ENCODE measurements at places on chromosomes 1 and 21.

- DNase-seq = no peak
These were observed 330.2 kb downstream of the PTBP2 start for GRCh38 chr1:97051823-97052222.

DNA sequence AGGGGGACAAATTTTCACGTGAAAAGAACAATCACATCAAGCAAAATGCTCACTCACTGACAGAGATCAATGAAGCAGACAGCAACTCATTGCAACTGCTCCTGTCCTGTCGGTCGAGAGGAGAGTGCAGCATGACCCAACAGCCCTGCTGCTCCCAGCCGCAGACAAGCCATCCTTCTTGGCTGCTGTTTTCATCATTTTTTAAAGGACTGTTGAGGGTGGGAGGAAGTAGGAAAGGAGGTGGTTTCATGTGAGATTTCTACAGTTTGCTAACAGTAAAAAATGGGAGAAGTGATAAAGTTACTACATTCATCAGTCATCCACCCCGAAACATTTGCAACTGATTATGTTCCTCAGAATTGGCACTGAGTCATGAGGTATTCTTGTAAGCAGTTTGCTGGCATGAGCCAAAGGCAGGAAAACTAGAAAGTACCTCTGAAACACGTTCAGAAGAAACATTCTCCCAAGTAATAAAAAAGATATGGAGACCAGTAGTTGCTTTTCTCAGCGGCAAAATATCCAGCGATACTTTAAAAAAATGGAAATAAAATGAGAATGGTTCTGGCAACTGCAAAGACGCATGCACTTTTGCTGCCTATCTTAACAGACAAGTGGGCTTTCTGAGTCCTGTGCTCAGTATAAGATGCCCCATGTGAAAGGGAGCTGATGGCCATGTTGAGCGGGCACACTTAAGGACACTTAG lies 72.0 kb upstream of the CLDN14 start:
- DNase-seq = no peak

DNA sequence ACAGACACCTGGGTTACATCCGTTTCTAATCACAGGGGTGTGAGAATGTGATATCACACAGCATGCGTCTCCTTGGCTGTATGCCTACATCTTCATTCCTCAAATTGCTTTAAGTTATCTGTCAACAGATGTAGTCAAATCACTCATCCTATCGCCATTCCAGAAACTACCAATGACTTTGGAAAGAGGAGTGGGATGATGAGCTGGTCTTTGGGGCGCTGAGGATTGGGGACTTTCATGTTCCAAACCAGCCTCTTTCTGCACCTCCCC lies 104.8 kb downstream of the NAV1 start:
- no peak for DNase-seq

GRCh38 chr1:226417830-226418546 lies 10.1 kb upstream of the PARP1 start:
- DNase-seq = no peak

DNA sequence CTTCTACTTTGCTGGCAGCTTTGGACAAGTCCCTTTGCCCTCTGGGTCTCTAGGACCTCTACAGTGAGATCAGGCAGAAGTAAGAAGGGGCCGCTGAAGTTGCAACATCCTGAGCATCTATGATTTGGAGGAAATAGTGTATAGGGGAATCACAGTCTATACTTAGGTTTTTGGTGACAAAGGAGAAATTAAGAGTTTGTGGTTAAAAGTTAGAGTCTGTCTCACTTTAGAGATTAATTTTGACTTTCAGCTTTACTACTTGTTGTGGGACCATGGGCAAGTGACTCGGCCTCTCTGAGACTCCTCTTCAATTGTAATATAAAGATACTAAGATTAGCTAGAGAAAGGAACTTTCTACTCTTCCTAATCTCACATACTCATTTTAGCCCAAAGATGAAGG lies 33.1 kb upstream of the LMX1A start:
- DNase-seq = no peak

GRCh38 chr1:8866792-8867415 lies 11.6 kb downstream of the ENO1 start:
- no peak for DNase-seq

GRCh38 chr21:36463991-36464390 lies 15.9 kb downstream of the CLDN14 start:
- no peak for DNase-seq

DNA sequence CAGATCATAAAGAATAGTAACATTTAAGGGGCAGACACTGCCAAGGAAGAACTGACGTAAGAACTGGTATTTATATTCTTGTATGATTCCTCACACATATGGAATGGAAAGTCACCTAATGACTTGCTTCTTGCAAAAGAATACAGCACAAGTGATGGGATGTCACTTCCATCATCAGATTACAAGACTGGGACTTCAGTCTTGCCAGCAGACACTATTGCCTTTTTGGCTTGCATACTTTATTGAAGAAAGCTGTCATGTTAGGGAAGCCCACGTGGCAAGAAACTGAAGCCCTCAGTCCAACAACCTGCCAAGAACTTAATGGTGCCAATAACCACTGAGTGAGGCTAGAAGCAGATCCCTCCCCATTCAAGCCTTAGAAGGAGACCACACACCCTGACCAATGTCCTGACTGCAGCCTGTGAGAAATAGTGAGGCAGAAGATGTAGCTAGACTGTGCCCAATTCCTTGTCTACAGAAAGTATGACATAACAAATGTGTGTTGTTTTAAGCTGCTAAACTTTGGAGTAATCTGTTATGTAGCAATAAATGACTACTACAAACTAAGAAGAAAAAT lies 12.0 kb downstream of the EGLN1 start:
- DNase-seq = no peak

- no peak for DNase-seq
These were observed 258.0 kb upstream of the FMN2 start for GRCh38 chr1:239833723-239834122.

DNA sequence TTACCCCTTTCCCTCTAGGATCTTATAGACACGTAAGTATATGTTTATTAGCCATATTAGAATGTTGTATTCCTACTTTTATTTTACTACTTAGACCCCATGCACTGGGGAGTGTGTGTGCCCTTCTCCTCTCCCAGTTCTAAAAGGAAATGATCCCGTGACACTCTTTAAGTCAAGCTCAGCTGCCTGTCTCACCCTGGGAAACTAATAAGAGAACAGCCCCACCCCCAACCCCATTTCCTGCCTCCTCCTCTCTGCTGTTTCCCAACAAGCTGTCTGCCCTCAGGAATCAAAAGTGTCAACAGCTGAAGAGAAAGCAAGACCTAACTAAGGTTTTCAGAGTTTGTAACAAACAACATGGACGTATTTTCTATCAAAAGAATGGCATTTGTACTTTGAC lies 92.6 kb upstream of the VAV3 start:
- DNase-seq = no peak

DNA sequence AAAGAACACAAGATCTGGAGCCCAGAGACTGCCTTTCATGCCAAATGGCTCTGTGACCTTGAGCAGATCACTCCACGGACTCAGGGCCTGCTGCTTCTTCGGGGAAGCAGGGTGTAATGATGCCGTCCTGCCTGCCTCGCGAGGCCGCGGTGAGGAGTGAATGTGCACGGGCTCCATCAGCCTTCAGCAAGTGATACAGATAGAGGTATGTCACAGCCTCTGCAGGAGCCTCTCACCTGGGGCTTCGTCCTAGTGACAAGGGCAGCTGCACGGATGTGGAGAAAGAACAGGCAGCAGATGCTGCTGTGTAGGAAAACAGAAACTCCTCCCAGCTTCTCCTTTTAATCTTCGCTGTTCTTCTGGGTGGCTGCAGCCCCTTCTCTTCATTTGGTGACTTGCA lies 127.5 kb downstream of the KCNN3 start:
- no peak for DNase-seq

DNA sequence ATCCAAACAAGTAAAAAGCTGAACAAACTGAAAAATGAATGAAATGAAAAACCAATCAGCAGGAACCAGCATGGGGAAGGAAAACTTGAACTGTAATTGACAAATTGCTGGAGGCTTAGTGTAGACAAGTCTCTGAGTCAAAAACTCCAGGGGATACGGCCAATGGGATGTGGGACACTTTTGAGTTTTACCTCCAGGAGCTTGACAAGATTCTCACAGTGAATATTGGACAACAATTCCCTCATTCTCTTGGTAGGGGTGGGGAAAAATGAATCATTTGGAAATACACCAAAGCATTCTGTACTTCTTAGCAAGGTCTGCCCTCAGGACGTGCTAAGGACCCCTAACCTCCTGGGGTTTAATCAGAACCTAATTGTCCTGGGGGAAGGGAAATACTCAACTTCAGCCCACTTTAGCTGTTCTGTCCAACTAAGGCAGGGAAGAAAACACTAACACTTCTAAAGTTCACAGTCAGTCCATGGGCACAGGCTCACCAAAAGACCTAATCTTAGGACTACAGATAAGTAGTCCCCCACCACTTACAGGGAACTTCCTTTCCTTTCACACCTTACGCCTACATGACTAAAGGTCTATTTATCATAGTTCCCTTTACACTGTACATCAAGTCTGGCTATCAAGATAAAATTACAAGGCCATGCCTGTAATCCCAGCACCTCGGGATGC lies 60.7 kb upstream of the CDC42BPA start:
- DNase-seq = no peak

DNA sequence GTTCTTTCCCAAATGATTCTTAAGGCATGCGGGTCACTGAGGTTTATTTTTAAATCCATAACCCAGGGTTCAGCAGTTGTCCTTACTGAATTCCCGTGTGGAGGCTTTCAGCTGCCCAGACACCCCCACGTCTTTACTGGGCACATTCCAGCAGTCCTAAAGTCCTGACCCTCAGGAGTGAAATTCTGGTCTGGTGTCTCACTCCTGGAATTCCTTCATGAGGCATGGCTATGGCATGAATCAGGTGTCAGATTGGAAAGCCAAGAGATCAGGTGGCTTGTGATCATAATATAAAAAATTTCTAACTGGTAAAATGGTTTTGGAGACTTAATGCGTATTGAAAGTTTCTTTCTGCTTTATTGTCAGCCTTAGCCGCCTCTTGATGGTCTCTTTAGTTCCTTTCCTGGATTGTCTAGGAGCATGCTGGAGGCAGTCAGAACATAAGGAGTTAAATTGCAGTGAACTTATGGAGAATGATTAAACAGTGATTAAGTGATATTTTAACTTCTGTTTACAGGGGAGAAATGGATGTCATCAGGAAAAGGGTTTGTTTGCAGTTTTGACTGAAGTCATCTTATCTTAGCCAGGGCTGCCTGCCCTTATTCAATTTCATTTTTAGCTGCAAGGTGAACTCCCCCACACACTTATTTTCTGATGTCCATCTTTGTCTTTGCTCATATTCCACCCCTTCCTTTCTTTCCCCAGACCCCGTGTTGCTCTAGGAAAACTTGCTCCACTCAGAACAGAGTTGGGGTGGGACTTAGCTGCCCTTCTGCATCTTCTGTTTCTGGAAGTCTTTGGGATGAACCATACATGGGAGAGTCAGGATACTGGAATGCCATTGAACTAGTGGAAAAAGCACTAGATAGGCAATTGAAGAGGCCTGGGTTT lies 25.7 kb upstream of the MACF1 start:
- no peak for DNase-seq

- DNase-seq = peak; percentile 49
These were observed 5.7 kb upstream of the CCT8 start for GRCh38 chr21:29078869-29079767.

DNA sequence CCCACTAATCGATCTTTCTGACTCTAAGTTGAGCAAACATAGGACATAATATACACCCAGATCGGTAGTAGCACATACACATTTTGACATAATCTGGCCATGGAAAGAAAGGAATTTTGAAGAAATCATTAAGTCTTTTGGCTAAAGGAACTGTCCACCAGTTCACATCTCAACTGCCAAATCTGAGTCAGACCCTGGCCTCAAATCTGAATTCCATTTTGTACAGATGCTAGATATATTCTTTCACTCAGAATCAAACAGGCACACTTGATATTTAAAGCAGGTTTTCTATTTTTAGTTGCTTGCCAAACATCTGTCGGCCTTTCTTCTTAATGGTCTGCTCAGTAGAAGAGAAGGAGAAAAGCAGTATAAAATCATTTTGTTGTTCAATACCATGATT lies 281.8 kb downstream of the BARHL2 start:
- DNase-seq = no peak

- DNase-seq = peak; percentile 62
These were observed 708 bp downstream of the PRDM2 start for GRCh38 chr1:13700521-13701270.

DNA sequence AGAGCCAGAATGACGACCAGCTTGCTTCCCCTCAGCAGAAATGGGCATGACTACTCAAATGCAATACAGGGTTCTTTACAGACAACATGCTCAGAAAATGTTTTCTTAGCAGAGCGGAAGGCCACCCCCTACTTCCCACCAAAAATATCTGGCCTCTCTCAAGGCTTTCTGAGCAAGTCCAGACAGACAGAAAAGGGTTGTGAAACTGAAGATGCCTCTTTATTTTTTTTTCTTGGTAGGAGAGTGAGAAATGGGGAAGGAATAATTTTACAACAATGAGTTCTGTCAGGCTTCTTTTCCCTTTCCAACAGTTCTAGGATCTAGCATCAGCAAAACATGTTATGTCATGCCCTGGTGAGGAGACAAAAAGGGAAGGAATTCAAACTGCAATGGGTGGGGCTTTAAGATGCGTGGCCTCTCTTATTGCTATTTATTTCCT lies 172.0 kb upstream of the CAMK1G start:
- DNase-seq = no peak

DNA sequence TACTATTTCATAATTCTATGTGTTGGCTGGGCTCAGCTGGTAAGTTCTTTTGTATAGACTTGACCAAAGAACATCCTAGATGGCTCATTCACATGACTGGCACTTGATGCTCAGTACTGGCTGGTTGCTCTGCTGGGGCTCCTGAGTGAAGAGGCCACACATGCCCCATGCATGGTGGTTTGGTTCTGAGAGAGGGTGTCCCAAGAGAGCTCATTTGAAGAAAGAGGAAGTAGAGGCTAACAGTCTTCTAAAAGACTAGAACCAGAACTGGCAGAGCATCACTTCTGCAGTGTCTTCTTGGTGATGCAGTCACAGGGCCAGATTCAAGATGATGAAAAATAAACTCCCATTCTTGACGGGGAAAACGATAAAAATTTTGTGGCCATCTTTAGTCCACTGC lies 5.2 kb upstream of the BACH1 start:
- DNase-seq = no peak

GRCh38 chr1:226946841-226947240 lies 6.7 kb downstream of the COQ8A start:
- DNase-seq = no peak

DNA sequence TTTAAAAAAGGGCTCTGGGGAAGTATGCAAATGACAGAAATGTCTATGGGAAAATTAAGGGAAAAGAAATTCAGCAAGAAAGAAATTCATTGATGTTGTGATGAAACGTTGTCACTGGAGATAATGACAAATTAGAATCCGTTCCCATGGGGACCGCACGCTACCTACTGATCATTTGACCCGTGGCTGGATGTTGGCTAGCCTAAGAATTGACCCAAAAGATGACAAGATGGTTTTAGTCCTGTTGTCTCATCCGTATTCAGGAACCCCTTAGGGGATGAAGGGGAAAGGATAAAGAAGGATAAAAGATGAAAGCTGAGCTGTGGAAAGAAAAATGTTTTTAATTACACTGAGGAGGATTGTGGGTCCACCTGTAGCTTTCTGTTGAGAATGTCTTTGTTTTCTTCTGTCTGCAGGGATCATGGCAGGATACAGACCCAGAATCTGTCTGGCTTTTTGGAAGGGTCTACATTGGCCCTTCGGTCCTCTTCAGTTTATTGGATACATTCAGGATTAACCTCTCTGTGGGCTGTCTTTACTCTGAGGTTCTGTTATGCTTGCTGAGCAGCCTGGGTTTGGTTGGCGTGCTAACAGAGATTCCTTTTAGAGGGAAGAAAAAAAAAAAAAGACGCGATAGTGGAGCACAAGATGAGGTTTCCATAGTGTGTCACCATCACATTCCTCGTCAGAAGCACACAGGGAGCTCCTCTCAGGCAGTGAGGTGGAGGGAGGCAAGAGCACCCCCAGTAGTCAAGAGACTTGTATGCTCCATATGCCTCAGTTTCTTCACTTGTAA lies 106.2 kb downstream of the CACHD1 start:
- DNase-seq = no peak

Measured in CD4-positive, alpha-beta T cell treated with Interleukin-2 at 100 ng/mL for 4 hours (primary cell).